ENCODE measurements at places on chromosomes 7 and 10.
A peak's percentile ranks its signal among the peaks of the same experiment; 100 is the strongest.

- DNase-seq: no peak
These were observed 75.2 kb downstream of the WAPL start for GRCh38 chr10:86446440-86446839.

GRCh38 chr7:151245360-151246101 is 3.0 kb downstream of the SMARCD3 start:
- peak; percentile 39 for DNase-seq

GRCh38 chr7:107047902-107048782 is 3.6 kb downstream of the PRKAR2B start:
- DNase-seq: no peak

- DNase-seq: no peak
These were observed 360.4 kb downstream of the RPS24 start for GRCh38 chr10:78394047-78394446.

- DNase-seq: no peak
These were observed 23.3 kb downstream of the PODXL start for GRCh38 chr7:131533151-131533559.

DNA sequence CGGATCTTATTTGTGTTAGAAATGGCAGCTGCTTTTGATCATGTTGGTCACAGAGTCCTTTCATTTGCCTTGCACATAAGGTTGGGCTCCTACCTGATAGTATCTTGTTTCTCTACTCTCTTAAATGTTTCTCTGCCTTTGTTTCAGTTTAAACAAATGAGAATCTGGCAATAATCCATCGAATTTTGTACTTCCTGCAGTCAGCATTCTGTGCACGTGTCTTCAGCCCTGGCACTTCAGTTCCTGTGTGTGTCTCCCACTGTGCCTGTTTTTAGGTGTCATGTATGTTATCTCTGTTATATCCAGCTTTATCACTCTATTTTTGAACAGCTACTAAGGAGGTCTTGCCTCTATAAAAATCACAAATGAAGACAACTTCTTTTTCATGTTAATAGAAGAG is 28.4 kb upstream of the PTER start:
- no peak for DNase-seq

GRCh38 chr7:101121991-101122932 is 4.6 kb upstream of the SERPINE1 start:
- no peak for DNase-seq

- no peak for DNase-seq
These were observed 145.1 kb downstream of the PLXDC2 start for GRCh38 chr10:19961076-19962053.

GRCh38 chr7:92547579-92547978 is 19.0 kb downstream of the RBM48 start:
- no peak for DNase-seq

DNA sequence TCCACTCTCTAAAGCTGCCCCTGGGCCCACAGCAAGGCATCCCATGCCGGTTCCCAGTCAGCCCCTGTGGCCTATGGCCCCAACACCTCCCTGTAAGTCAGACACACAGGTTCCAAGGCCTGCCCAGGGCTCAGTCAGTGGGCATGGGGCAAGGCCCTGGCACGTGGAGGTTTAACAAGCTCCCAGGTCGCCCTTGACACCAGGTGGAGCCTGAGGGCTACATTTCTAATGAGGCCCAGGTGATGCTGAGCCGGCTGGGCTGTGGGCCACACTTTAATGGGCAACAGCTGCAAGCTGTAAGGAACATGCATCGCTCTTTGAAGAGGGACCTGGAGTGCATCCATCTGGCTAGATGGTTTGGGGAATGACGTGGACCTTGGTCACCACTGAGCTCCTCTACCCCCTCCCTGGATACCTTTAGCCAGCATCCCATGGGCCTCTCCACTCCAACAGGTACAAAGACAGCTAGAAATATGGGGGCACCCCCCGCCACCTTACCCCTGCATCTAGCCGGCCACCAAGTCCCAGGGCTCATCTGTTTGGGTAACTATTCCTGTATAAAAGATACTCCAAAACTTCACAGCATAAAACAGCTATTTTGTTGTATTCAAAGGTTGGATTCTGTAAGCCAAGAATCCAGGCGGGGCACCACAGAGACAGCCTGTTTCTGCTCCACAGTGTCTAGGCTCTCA is 122.5 kb downstream of the OAT start:
- no peak for DNase-seq

Measured in activated T-cell treated with anti-CD3 and anti-CD28 coated beads for 4 hours (primary cell).